GM23338 (cell line): ENCODE measurements at places on chromosomes 16 and 17. TPM values are rescaled to one million over a fixed set of nuclear protein-coding genes. Genes with fewer than 3 reads are reported as not detected.

Gene PFN1
- total RNA-seq = 1,702 and 2,002 TPM in 2 replicates

Gene P3H4
- 27.9 and 33.3 TPM in 2 replicates for total RNA-seq

Gene C17orf50
- 1.6 TPM in 1 of 2 replicates, not detected in the other for total RNA-seq

Gene SBK1
- total RNA-seq = 59.8 and 68.1 TPM in 2 replicates

Gene HSF5
- 0.23 and 0.24 TPM in 2 replicates for total RNA-seq
